Stimulated activated CD8-positive, alpha-beta memory T cell treated with anti-CD3 and anti-CD28 coated beads, Interleukin-4, amount 100 ng/mL, for 1 hour (primary cell): ENCODE measurements at places on chromosomes 5 and 9.

GRCh38 chr9:107994648-107995047 lies 505.1 kb upstream of the KLF4 start:
- DNase-seq = no peak

DNA sequence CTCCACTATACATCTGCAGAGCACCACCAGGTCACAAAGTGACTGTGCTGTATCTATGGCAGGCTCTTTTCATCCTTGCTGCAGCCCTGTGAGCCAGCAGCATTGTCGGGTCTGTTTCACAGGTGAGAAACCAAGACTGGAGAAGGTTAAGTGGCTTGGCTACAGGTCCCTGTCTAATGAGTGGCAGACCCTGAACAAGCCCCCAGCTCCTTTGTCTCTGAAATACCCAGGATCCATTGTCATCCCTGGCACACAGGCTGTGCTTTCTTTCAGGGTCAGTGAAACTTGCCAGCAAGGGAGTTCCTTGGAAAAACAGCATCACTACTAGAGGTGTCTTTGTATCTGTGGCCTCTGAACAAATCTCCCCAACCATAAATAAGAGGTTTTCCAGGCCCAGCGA lies 27.6 kb upstream of the CXCL14 start:
- DNase-seq = no peak

GRCh38 chr5:157283434-157283833 lies 17.5 kb downstream of the CYFIP2 start:
- DNase-seq = no peak

GRCh38 chr5:7851617-7852289 lies 820 bp upstream of the CFAP90 start:
- no peak for DNase-seq

- DNase-seq = no peak
These were observed 2.0 kb upstream of the MEIKIN start for GRCh38 chr5:131947445-131947844.

DNA sequence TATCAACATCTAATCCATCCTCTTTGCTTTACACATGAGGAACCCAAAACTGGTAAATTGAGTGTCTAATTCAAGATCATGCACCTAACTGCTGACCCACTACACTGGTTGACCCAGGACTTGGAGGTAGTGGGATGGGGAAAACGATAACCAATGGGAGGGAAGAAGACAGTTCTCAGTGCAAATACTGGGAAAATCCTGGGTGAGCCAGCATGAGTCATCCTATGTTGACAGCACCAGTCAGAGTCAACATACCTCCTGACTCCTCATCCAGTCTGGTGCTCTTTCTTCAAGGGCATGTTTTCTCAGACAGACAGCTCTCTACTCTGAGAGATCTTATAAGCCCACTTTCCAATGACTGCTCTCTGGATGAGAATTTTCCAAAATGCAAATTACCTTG lies 232.8 kb upstream of the PTGER4 start:
- DNase-seq = no peak

GRCh38 chr5:131280417-131280816 lies 16.6 kb downstream of the CDC42SE2 start:
- no peak for DNase-seq

DNA sequence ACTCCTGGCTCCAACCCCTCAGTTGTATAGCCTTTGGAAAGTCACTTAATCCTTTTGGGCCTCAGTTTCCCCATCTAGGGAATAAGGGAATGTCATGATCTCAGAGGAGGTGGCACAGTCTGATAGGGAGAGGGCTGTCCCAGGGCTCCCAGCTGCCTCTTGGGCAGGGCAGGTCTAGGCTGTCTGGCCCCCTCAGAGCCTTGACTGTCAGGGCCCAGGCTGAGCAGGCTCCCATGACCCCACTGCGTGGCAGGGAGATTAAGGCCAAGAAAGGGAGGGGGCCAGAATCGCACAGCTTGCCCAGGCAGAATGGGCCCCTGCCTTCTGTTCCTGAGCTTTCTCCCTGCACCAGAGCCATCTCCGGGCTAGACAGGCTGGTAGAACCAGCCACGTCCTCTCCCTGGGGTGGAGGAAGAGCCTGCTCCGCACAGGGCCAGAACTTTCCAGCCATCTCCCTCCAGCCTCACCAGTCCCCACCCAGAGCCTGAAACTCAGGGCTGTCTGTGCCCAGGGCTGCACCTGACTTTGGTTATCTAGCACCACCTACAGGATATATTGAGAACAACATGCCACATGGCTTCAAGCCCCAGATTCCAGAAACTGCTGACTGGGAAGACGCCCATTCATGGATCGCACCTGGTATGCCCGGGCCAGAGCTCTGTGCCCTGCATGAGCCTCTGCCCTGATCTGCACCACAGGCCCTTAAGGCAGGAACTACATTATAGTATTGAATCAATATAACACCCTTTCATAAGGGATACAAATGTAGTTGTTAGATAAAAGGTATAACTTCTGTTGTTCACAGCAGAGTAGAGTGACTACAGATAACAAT lies 32.1 kb downstream of the NAIF1 start:
- no peak for DNase-seq

DNA sequence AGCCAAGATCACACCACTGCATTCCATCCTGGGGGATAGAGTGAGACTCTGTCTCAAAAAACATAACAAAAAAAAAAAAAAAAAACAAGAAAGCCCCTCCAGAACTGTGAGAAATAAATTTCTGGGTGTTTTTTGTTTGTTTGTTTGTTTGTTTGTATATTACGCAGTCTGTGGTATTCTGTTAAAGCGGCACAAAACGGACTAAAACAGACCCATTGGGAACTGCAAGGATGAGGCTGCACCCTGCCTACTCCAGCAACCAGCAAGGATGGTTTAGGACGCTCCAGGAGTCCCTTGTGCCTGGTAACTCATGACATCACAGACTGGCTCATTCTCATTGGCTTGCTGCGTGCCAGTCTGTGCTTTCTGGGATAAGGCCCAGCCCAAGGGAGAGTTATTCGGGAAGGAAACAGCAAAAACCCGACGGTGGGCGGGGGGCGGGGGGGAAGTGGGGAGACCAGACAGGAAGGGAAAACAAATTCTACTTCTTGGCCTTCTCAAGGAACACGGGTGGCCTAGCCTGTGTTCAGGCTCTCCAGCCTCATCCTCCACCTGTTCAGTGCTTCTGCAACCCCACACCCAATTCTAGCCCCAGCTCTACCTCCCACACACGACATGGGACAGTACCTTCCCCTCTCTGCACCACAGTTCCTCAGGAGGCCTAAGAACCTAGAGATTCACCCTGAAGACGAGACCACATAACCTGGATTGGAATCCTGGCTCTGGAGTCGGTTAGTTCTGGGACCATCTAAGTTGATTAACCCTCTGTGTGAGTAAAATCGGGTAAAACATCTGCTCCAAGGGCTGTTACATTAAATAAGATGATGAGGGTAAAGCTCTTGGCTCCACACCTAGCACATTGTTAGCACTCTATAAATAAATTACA lies 2.8 kb downstream of the CD74 start:
- no peak for DNase-seq

- DNase-seq = no peak
These were observed 244.1 kb downstream of the ADGRV1 start for GRCh38 chr5:90802474-90803317.
